ENCODE measurements at places on chromosomes 7 and 10.

DNA sequence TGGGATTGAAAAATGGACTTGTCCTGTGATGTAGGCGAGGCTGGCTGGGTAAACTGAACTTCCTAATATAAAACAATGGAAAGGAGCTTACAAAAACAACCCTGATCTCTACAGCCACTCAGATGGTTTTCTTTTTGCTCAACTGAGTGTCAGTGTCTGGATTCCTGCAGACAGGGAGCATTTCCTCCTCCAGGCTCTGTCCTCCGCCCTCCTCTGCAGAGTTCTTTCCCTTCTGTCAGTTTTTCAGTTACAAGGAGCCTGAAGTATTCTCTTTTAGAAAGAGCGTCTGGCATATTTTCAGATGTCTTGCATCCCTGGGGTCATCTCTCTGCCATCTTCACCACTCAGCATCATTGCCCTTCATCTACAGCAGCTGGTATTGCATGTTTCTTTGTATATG, 50.0 kb upstream of the PITRM1 start:
- DNase-seq, result no peak

GRCh38 chr7:116691664-116692063, 19.7 kb downstream of the MET start:
- DNase-seq, result no peak

DNA sequence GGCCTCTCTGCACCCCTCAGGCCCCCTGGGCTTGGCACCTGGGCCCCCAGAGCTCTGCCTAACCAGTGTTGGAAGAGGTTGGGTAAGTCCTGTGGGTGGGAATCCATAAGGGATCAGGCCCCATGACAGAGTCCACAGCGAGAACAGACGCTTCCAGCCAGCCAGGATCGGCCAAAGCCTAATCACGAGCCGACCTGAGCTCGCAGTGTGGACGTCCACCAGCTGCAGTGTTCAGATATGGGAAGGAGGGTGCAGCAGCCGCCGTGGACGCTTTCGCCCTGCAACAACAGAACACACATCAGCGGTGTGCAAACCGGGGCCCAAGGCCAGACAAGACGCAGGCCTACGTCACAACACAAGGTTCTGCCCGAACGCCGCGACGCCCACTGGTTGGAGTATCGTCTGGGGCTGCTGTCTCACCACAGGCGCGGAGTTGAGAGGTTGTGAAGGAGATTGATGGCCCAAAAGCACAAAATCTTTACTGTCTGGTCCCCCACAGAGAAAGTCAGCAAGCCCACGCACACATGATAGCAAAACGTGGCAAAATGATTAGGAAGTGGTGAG, 102.1 kb downstream of the FOXL3 start:
- no peak for DNase-seq

DNA sequence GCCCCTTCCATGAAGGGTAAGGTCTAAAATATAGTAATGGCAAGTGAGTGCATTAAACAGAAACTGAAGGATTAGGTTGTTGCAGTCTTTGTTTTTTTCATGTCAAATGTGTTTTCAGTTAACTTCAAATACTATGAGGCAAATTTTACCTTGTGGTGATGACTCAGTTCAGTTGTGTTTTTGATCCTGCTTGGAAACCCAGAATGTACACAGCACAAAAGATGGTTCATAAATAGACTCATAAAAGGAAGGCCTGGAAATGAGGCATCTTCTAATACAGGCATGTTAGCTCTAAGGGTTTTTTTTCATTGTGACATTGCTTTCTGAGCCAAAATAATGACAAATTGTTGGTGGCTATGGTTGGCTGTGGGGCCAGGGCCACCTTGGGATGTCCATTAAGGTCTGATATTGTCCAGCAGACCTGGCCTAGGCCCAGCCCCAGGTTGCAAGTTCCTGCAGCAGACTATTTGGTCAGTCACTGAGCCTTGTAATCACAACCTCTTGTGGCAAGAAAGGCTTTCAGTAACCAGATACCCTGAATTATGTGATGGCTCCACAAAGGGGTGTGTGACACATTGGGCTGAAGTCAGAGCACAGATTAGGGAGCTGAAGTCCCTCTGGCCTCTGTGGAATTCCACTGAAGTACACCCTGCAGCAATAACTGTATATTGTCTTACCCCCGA, 69.0 kb upstream of the SAMD8 start:
- peak; percentile 24 for DNase-seq

DNA sequence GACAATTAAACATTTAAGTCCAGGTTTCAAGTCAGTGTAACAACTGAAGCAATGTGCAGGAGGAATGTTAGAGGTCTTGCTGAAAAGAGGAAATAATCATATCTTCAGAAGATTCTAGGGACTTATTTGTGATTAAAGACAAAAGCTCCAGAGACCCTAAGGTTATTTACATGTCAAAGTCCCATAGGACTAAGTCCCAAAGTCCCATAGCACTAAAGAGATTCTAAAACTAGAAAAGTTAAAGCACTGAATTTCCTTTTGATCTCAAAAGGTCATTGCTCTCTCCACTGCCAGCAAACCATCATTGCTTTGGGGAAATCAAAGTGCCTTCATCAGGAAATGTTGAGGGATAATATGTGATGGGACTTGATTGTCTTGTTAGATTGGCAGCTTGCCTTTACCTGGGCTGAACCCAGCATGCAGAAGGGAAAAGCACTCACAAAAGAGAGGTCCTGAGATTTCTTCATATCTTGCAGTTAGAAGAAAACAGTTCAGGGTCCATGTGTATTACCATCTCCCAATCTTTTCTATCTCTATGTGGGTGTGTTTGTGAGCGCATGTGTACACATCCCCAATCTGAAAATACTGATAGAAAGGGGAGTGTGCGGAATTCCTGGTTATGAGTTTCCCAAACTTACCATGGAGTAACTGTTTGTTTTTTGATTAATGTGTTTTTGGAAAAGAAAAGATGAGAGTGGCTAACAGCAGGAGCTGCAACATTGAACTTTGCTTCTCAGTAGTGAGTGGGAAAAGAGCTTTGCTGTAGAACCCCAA, 21.8 kb downstream of the NUDT13 start:
- no peak for DNase-seq

DNA sequence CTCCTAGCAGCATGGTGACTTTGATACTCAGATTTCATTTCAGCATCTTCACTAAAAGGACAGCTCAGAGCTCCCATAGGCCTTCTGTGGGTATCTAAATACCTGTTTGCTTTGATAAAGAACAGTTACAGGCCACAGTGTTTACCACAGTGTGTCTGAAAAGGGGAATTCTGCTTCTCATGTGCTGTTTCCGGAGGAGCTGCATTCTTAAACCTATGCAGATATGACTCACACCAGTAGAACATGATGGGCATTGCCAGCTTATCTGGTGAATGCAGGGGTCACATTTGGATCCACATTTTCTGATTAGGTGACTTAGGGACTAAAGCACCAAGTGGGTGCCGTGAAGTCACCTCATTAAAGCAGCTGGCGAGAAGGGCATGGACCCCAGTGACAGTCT, 52.6 kb downstream of the TRRAP start:
- DNase-seq, result no peak

DNA sequence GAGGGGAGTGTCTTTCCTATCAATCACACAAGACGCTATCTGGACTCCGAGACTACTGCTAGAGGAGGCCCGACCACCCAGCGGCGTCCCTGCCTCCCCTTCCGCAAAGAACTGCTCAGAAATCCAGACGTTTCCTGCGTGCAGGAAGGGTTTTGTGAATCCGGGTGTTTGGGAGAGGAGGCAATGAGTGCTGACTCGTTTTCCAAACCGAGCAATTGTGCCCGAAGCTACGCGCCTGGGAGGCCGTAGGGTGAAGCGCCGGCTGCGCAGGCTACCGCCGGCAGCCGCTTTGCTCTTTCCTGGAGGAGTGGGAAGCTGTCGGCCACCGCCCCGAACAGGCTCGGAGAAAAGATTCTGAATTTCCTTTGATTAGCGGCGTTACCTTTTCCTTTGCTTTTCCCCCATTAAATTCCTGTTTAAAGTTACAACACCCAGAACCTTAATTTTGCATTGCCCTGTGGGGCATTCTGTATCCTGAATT, 5.3 kb downstream of the VAX1 start:
- DNase-seq, result no peak

DNA sequence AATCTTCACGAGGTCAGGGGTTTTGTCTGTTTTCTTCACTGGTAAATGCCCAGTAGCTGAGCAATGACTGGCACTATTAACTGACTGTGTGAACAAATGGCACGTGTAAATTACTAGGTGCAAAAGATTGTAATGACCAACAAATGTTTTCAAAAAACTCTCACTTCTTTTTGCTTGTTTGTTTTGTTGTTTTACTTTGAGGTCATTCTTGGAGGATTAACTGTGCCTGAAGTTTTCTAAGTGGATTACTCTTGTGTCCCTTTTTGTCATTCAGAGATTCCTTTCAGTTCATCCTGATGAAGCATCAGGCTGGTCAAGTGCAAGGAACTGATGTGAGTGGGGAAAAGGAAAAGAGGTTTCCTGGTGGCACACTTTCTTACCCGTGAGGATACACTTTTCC, 74.4 kb upstream of the PPP1R3C start:
- DNase-seq, result no peak

DNA sequence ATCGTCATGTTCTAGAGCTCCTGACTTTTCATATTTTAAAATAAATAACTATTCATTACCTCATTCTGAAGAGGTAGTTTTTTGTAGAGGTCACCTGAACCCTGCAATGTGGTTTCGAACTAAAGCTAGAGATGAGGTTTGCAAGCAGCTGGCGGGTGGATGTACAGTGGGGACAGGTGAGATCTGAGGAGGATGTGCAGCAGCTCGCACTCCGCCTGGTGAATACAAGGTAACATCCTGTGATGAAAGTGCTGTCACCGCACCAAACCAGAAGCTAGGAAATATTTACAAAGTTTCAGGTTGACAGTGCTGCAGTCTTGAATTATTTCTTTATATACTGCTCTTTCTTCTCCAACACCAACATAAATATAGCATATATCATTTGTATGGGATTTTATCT, 26.5 kb downstream of the NDUFB2 start:
- DNase-seq, result no peak

DNA sequence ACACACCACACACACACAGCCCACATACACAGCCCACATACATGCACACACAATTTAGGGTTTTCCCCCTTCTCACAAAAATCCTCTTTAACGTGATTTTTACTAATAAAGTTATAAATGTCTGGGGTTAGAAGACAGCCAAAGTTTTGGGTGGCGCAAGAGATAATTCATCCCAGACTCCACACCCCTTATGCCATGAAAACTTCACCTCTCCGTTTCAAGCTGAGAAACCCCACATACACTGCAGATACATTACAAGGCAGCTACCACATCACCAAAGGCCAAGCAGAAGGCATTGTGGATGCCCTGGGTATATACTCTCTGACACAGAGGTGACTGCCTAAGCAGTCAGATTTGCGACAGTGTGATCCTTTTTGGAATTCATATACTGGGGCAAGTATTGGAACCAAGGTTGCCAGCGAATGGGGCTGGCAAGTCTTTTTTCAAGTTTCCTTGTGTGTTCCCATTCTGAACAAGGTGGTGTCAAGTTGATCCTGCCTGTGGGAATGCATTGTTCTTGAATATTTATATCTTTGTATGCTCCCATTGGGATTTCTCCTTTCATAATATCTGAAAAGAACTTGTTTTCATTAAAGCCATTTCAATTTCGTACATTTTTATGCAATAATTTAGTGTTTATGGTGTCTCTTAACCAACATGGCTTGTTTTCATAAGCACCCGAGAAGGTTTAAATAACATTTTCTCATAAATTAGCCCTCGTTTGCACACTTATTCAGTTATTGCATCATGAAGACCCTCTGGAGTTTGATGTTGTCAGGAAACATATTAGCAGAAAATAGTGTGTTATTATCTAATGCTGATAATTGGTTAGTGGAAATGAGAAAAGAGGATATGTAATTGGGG, 130.2 kb downstream of the TCF7L2 start:
- no peak for DNase-seq

DNA sequence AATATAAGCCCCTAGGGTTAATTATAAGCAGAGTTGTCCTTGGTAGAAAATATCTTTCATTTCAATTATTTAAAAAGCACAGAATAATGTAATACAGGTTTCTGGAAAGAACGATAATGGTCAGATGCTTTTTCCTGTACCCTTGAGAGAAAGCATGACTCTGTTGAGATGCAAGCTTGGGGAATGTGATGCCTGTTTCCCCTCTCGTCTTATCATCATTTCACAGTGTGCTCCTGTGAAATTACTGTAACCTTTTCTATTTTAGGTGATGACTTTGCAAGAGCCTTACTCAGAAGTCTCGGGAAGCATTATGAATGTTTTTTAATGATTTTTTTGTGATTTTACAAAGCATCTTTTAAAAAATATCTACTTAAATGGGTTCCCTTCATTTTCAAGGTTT, 243.0 kb downstream of the POLR1F start:
- no peak for DNase-seq

DNA sequence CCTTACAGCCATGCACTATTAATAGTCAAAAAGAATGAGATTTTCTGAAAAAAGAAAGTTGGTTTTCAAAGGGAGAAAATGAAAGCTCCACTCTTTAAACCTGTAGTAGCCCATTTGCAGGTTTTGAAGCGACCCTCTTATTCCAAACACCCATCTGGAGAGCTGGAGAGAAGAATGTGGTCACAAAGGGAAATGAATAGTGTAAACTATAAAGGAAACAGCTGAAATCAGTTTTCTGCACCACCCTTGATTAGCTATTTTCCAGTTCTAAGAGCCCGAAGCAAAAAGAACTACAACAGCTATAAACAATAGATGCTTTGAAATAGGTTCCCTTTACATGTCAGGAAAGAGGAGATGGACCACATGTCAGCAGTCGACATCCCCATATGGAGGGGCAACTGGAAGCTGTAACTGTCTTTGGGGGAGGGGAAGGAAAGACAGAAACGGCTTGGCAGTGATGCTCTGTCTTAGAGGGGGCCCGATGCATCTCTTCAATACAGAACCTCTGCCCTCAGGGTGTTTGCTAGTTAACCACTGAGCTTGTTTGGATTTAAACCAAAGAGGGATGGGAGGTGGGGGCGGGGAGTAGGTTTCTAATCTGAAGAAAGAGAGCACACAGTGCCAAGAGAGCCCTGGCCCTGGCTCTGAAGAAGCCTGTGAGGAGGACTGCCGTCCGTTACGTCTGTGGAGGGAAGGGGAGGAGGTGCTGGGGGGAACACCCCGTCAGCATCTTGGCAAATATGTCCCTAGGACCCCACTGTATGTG, 55.3 kb downstream of the CPVL start:
- no peak for DNase-seq

GRCh38 chr7:155497149-155497901, 39.4 kb downstream of the EN2 start:
- no peak for DNase-seq

DNA sequence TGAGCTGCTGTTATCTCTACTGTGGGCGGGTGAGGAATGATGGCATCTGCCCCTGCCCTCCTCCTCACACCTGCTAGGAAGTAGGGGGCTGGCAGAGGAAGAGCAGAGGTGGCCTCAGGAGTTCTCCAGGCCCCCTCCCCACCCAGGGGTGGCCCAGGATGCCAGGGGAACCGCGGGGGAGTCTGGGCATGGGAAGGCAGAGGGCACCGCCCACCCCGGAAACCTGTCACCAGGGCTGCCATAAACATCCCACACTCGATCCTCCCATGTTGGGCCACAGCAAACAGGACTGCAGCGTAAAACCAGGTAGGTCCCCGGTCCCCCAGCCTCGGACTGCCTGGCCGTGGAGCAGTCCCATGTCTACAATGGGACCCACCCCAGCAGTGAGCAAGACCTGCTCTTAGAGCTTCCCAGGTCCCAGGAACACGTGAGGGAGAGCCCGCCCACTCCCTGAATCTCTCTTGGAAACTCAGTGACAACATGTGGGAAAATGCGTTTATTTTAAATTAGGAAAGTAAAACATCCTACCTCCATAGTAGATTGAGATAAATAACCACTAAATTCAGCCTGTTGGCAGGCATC, 23.4 kb downstream of the EBF3 start:
- no peak for DNase-seq
